ENCODE measurements at places on chromosomes 3 and 15.

DNA sequence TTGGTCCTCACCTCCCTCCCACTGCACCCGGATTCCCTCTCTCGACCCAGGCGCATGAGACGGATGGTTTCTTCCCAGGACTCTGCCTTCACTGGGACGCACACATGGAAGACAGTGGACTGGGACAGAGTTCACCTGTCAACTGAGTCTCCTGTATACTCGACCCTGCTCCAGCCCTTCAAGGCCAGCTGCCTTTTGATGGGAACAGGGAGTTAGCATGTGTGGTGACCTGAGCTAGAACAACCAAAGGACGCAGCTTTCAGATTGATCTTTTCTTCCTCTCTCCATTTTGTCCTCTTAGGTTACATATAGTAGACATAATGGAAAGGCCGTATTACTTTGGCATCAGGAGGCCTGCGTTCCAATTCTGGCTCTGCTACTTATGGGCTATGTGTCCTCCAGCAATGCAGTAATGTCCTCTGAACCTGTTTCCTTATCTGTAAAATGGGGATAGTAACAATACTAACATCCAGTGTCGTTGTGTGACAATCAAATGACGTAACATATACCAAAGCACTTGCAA, 94.1 kb downstream of the PEX5L start:
- DNase-seq, result no peak

DNA sequence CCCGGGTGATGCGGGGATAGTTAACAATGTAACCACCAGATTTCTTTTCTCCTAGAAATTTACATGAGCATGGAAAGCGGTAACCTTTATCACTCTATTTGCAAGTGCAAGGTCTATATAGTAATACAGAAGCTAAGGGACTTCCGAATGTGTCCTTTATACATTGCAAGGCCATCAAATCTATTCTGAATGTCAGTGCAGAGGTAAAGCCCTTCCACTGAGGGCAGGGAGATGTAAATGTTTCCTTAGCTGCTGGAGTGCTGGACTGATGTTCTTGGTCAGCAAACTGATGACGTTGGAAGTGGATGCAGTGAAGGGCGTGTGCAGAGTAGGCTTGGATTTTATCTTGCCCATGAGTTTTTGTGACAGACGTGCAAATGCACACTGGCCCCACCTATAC, 6.2 kb downstream of the ALDH1A3 start:
- DNase-seq, result no peak

- no peak for DNase-seq
These were observed 38.4 kb downstream of the CCDC33 start for GRCh38 chr15:74274470-74275038.

DNA sequence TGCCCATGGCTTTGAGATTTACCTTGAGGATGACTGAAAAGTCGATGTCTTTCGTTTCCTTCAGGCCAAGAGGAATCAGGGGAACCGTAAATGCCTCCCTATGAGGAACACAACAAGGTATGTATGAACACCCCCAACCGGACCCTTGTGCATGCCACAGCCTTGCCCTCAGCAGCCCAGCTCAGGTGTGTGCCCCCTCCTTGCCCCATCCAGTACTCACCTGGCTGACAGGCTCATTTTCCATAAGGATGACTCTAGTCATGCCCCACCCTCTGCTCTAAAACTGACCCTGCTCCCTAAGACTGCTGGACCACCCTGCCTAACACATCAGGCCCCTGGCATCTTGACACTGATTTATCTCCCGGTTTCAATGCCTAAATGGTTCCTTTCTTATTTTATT, 270.0 kb downstream of the GOLGA6L6 start:
- DNase-seq, result no peak

DNA sequence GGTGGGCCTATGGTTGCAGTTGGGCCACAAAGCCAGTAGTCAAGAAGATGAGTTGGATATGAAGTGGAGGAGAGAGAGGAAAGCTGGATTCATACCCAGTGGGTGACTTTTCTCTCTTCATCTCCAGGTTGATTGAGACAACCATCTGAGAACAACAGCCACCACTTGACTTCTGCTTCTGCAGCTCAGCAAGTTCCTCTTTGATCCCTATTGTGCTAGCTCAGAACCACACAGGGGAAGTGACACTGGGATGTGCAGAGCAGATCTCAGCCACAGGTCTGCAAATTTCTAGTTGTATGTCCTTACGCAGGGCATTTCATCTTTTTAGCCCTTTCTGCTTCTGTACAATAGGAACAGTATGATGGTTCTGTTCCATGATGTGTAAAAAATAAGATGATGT, 459.2 kb upstream of the ARRDC4 start:
- DNase-seq, result no peak

- no peak for DNase-seq
These were observed 6.9 kb upstream of the CX3CR1 start for GRCh38 chr3:39286771-39287170.

DNA sequence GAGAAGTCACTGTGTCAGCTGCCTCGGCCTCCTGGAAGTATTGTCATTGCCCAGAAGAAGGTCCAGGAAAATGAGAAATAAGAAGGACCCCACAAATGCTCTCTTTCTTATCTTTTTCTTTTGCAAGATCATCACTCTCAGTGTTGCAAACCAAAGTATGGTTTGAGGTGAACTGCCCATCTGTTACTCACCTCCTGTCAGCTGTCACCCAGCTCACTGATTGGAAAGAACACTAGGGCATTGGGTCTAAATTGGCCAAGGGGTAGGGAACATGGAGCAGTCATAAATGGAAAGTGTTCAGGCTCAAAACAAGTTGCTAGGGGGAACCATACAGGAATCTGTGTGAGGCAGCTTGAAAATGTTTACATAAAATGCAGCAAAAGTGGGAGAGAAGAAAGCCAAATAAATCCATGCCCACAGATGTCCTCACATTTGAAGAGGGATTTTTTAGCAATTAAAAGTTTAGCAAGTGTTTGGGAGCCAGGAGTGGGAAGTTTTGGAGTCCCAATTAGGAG, 431.2 kb upstream of the THBS1 start:
- DNase-seq, result no peak

GRCh38 chr3:195033531-195034091, 237.3 kb downstream of the XXYLT1 start:
- DNase-seq, result no peak

DNA sequence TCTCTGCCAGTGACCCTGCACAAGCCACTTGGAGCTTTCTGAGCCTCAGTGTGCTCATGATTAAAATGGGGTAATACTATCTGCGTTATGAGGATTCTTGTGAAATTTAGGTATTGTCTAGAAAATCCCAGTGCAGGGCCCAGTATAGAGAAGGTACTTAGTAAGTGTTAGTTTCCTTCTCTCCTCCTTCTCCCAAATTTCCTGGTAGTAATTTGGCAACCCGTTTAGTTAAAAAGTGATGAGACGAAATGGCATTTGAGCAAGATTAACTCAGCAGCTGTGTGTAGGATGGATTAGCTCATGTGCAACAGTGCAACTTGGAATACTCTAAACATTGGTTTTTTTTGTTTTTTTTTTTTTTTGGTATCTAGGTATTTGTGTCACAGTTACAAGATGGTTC, 84.6 kb downstream of the SLCO3A1 start:
- DNase-seq, result no peak

GRCh38 chr15:82047453-82048400, 1.9 kb upstream of the MEX3B start:
- DNase-seq, result no peak

GRCh38 chr3:9241956-9242355, 7.5 kb downstream of the SRGAP3 start:
- no peak for DNase-seq

- DNase-seq, result no peak
These were observed 536.8 kb downstream of the PYDC2 start for GRCh38 chr3:191997579-191998268.

GRCh38 chr15:100738614-100739013, 136.2 kb downstream of the ASB7 start:
- DNase-seq, result no peak

GRCh38 chr3:132638706-132639105, 20.9 kb downstream of the ACAD11 start:
- no peak for DNase-seq

DNA sequence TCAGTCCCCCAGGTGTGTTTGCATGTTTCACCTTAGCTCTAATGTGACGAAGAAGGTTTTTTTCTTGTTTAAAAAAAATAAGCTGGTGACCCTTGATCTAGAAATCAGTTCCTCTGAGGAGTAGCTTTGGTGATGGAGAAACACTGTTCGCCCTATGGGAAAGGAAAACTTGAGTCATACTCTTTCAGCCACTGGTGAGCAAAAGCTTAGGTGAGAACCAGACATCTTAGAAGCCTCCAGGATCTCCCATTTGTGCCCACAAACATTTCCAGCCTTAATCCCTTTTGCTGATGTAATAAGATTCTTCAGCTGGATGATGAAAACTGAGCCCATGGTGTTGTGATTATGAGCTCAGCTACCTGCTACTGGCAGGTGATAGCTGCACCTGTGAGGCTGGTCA, 37.8 kb downstream of the SLC27A2 start:
- no peak for DNase-seq

GRCh38 chr3:126419886-126420786, 25.4 kb downstream of the CFAP100 start:
- no peak for DNase-seq

- no peak for DNase-seq
These were observed 236.6 kb downstream of the TBC1D5 start for GRCh38 chr3:17505856-17506255.

DNA sequence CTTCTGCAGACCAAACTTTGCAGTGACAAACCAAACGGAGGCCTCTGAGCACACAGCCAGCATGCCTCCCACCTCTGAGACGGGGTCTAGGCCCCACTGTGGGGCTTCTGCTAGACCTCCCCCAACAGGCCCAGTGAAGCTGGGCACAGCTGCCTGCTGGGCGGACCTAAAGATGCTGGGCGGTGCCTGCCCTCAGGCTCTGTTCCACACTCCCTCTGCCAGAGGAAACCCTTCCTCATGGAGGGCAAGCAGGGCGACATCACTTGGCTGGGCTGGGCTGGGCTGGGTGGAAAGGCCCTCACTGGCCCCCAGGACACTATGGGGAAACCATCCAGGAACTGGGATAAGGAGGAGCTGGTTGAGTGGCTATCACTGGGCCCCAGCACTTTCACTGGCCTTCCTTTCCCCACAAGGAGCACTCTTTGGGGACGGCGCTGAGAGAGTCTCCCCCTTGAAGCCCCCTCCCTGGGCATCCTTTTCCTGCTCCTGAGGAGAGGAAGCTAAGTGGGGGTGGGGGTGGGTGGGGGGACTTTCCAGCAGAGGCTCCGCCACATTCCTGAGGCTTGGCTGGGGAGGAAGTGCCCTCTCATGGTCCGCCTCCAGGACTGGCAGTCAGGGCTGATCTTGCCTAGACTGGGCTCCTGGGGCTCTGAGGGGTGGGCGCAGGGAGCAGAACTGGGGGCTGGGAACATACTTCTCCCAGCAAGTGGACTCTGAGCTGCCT, 98.1 kb upstream of the HACD2 start:
- no peak for DNase-seq

- no peak for DNase-seq
These were observed 60.4 kb downstream of the GTF2E1 start for GRCh38 chr3:120802916-120803315.

DNA sequence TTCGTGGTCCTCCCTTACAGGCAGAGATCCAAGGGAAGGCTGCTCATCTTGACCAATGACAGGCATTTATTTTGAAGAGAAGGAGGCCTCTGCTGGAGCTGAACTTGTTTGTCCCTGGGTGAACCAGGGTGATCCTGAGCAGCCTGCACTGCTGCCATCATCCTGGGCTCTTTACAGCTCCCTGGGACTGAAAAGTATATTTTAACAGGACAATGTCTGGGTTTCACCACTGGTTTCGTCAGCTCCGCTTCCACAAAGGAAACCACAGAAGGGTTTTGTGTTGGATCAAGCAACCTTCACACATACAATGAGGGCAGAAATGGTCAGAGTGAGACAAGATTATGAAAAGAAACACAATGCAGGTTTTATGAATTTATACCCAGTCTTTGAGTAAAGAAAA, 400.7 kb upstream of the TPM1 start:
- no peak for DNase-seq

DNA sequence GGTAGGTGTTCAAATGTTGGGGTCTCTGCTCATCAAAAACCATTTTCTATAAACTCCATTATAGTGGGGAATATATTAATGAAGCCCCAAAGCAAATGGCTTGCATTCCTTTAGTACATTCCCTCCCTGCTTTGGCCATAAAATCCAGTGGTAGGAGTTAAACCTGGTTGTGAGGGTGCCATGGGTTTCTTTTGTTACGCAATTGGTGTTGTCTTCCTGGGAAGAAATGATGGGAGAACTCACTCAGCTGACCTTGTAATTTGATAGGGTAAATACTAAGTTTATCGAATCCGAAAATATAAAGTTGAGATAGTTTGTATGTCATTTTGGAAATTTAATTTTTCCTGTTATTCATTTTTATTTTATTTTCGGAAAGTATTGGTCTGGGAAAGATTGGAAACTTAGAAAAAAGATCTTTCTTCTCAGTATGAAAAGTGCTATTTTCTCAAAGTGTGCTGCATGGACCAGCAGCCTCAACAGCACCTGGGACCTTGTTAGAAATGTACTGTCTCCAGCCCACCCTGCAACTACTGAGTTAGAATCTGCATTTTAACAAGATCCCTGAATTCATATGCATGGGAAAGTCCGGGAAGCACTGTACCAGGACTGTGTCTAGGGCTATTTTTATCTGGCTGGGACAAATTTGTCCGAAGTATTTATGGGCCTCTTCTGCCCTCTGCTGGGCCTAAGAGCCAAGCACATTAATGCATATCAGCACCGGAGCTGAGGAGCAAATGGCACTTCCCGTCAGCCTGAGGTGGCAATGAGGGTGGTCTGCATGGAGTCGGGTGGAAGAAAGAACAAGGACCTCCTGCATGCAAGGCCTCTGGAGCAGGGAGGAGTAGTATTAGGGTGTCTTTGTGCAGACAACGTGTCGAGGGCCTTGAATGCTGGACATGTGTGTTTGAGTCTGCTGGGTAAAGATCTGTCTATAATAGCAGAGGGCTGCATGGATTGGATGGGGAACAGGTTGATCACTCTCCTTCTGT, 54.7 kb downstream of the FAM81A start:
- peak; percentile 61 for DNase-seq

GRCh38 chr15:99662903-99663302, 70.3 kb downstream of the LYSMD4 start:
- DNase-seq, result no peak

- DNase-seq, result no peak
These were observed 62.7 kb upstream of the MRPS22 start for GRCh38 chr3:139281096-139281495.

GRCh38 chr15:43230640-43231115, 9.9 kb upstream of the EPB42 start:
- DNase-seq, result no peak

DNA sequence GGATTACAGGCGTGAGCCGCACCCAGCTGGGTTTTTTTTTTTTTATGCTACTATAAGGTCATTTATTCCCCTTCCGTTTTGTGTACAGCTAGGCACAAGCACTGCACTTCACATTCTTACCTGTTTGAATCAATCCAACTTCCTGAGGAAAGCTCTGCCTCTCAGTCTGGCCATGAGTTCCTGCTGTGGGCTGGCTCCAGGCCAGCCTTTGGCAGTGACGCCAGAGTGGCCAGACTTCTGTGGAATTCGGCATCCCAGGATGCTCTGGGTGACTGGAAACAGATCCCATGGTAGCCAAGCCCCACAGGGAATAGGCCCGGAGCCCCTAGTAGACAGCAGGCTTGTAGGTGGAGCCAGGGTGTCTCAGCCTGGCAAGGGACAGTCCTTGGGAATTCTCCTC, 21.5 kb upstream of the TIMP4 start:
- DNase-seq, result no peak
